ENCODE measurements at places on chromosomes 7 and 10. TPM values are rescaled to one million over a fixed set of nuclear protein-coding genes. Genes with fewer than 3 reads are reported as not detected.
A peak's percentile ranks its signal among the peaks of the same experiment; 100 is the strongest.

DNA sequence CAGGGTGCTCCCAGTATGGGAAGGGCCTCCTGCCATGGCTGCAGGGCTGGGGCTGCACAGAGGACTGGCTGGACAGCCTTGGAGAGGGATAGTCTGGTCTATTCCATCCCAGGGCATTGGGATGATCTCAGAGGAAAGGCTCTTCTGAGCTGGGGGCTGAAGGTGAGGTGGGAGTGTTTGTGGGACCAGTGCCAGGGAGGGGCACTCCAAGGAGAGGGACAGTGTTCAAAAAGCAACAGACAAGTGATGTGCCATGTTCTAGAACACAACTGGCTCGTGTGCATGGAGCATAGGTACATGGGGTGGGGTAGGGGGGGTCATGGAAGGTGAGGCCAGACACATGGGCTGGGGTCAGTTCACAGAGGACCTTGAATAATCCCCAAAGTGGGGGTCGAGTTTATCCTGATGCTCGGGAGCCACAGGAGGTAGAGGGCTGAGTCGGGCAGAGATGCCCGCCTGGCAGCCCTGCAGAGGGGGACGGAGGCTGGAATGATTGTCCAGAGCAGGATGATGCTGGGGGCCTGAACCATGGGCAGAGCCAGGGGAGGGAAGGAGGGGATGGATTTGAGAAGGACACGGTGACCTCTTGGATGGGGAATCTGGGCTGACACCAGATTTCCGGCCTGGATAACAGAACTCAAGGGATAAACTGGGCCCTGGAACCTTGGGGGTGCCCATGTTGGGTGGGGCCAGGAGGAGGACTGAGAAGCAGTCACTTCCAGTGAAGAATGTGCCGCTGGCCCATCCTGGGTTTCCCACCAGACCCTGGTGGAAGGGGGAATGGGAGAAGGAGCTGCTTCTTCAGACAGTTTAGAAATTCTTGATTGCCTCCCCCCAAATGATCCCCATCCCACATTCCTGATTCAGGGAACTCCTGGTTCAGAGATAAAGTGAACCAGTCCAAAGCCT lies 50.4 kb downstream of the NEURL1 start:
- no peak for DNase-seq

DNA sequence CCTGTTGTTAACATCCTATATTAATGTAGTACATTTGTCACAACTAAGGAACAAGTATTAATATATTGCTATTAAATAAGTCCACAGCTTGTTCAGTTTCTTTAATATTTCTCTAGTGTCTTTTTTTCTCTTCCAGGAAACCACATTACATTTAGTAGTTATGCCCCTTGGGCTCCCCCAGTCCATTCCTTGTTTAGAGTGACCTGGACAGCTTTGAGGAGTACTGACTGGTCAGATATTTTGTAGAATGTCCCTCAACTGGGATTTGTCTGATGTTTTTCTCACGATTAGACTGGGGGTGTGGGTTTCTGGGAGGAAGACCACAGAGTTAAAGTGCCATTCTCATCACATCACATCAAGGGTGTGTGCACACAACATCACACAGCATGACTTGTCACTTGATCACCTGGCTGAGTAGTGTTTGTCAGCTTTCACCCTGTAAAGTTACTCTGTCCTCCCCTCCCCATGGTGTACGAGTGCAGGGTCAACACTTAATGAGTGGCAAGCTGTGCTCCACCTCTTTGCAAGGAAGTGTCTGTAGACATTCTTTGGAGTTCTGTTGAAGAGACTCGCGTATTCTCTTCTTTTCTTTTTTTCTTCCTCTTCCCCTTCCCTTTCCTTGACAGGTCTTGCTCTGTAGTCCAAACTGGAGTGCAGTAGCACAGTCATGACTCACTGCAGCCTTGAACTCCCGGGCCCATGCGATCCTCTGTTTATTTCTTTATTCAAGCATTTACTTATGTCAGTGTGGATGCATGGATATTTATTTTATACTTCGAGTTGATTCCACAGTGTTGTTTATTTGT lies 10.2 kb downstream of the LMTK2 start:
- DNase-seq = no peak

The PPRC1 gene
- total RNA-seq = 29.3 TPM

The PGAM2 gene
- 0.71 TPM for total RNA-seq

- DNase-seq = no peak
Observed at GRCh38 chr7:45563941-45564461, 10.2 kb upstream of the ADCY1 start.

The OR6B1 gene
- total RNA-seq = not detected

DNA sequence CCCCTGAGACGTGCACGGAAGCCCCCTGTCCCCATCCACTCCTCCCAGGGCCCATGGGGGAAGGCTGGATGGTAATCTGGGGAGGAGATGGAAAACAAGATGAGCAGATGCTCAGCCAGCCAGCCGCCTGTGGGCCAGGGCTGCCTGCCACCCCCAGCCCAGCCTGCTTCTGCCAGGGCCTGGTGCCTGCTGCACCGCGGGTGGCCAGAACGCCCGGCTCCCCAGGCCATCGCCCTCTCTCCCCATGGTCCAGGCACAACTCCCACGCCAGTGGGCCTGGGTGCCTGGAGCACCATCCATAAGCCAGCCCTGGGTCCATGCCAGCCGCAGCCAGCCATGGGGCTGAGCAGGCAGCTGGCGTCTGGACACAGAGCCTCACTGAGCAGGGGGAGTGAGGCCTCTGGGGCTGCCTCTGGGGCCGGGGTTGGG lies 57.2 kb upstream of the ELN start:
- peak; percentile 80 for DNase-seq

The PPP1R17 gene
- not detected for total RNA-seq

- DNase-seq = peak; percentile 4
Observed at GRCh38 chr10:132869621-132870020, 72.7 kb downstream of the CFAP46 start.

DNA sequence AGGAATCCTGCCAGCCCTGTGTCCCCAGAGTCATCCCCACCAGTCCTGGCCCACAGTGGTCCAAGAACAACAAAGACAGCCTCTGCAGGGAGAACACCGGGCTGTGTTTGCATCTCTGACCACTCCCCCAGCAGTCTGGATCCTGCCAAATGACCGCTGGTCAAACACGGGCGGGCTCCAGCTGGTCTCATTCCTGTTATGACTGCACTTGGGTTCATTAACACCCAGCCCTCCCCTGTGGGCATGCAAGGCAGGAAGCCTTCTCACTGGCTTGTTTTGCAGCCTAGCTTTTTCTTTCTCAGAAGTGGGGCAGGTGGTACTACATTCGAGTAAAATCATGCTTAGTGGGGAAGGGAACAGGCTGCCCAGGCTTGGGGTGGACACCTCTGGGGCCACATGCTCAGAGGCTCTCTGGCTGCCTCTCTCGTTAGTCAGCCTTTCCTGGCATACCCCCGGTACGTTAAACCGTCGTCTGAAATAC lies 190.0 kb downstream of the PLXNA4 start:
- no peak for DNase-seq
